ENCODE measurements at places on chromosomes 4 and X. TPM values are rescaled to one million over a fixed set of nuclear protein-coding genes. Genes with fewer than 3 reads are reported as not detected.

SLC7A11 gene
- total RNA-seq, result 1.2 TPM

DNA sequence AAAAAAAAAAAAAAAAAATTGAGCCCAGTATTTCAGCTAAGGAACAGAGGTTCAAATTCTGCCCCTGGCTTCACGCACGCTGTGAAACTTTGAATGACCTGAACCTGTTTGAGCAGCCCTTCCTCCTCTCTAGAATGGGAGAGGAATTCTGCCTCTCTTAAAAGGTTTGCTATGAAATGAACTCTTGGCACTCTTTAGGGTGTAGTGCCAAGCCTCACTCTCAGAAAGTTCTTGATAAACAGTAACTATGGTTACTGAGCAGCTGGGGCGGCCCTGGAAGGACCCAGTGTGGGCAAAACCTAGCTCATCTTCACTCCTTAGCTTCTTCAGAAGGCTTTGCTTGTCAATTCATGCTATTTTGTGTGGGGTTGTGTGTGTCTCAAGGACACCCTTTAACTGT is 73.7 kb downstream of the GEMIN8 start:
- no peak for DNase-seq

GRCh38 chr4:86089781-86090323 is 270.0 kb downstream of the MAPK10 start:
- no peak for DNase-seq

CENPE gene
- total RNA-seq, result 21.8 TPM

DNA sequence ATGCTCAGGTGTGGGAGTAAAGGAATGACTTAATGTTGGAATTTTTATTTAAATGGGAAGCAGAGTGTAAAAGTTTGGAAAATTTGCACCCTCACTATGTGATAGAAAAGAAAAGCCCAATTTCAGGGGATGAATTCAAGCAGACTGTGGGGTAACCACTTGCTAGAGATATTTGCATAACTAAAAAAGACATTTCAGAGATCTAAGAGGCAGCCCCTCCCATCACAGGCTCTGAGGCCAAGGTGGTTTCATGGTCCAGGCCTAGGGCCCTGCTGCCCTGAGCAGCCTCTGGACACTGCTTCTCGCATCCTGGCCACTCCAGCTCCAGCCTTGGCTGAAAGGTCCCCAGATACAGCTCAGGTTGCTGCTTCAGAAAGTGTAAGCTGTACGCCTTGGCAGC is 5.9 kb upstream of the XPNPEP2 start:
- DNase-seq, result no peak

- no peak for DNase-seq
Observed at GRCh38 chrX:133670383-133670782, 255.1 kb upstream of the GPC4 start.

DNA sequence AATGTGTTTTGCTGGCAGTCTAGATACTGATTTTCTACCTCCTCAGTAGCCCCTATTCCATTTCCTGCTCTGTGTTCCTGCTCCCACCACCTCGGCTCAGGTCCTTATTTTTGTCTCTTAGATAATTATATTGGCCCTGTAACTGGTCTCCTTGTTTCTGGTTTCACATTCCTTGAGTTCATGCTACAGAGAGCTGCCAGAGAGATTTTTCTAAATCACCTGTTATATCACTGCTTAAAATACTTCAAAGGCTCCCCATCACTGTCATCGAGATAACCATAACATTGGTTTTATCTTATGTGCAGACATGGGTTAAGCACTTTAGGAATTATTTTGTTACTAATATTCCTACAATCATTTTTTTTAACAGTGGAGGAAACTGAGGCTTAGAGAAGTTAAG is 9.6 kb downstream of the SYNPO2 start:
- no peak for DNase-seq

Data from urinary bladder (tissue), 4 donors.